ENCODE measurements at places on chromosomes 1 and 21.

DNA sequence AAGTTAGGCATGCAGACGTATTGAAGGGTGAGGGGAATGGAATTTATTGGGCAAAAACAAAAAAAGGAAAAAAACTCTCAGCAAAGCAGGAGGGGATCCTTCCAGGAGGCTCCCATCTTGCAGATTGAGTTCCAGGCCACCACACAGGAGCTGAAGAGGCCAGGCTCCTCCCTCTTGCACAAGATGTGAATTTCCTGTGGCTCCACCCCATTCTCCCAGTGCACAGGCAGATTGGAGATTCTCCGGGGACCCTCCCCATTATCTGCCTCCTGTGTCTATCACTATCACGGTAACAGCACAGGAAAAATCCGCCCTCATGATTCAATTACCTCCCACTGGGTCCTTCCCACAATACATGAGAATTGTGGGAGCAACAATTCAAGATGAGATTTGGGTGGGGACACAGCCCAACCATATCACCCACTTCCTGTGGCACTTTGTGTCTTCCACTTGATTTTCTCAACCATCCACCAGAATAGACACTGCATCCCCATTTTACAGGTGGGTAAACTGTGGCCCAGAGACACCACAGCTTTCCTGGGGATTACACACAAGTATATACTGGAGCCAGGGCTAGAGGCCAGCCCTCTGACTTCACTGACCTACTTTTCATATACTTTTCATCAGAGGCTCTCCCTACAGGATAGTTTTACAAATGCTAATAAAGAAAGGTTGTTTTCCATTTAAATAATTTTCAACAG, 18.9 kb upstream of the COL6A1 start:
- DNase-seq = no peak

- no peak for DNase-seq
Observed at GRCh38 chr1:181135815-181136737, 47.6 kb downstream of the IER5 start.

GRCh38 chr1:58786184-58786926, 2.5 kb upstream of the JUN start:
- DNase-seq = no peak

DNA sequence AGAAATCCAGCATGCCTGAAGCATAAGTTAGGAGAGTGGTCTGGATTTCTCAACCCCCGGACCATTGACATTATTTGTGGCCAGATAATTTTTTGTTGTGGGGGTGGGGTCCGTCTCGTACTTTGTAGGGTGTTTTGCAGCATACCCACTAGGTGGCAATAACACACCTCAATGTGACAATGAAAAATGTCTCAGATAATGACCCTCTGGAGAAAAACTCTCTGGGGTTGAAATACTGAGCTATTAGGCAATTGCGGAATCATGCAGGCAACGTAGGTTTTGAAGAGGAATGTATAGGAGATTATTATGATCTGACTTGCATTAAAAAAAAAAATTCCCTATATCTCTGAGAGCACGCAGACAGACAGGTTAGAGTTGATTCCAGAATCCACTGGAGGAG, 25.3 kb upstream of the RRP15 start:
- DNase-seq = no peak
